ENCODE measurements at places on chromosomes 1 and 21.

GRCh38 chr1:9332513-9333143 lies 39.9 kb downstream of the SPSB1 start:
- no peak for DNase-seq

GRCh38 chr21:45363921-45364467 lies 41.0 kb upstream of the COL18A1 start:
- DNase-seq, result peak; percentile 60

- no peak for DNase-seq
These were observed 883 bp downstream of the LAMTOR2 start for GRCh38 chr1:156055281-156056048.

DNA sequence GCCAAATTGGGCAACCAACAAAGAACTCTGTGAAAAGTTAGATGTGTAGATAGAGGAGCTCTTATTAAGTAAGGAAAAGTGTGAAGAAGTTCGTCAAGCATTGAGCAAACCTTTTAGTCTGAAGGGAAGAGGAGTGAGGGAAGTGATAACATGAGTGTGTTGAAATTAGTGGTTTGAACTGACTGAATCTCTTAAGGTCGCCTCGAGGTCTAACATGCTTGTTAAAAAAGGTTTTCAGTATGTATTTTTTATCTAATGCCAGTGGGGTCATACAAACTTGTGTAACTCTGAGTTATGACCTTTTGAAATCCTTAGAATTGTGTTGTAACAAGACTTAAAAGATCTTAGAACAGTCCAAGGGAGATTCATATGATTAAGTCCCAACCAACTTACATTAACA lies 34.1 kb downstream of the SOAT1 start:
- DNase-seq, result no peak

- DNase-seq, result peak; percentile 26
These were observed 104.8 kb upstream of the GRIK1 start for GRCh38 chr21:30044447-30045064.

- DNase-seq, result no peak
These were observed 11.4 kb upstream of the TBX15 start for GRCh38 chr1:118999348-119000071.

- no peak for DNase-seq
These were observed 7.7 kb downstream of the PRDM15 start for GRCh38 chr21:41871293-41872030.

DNA sequence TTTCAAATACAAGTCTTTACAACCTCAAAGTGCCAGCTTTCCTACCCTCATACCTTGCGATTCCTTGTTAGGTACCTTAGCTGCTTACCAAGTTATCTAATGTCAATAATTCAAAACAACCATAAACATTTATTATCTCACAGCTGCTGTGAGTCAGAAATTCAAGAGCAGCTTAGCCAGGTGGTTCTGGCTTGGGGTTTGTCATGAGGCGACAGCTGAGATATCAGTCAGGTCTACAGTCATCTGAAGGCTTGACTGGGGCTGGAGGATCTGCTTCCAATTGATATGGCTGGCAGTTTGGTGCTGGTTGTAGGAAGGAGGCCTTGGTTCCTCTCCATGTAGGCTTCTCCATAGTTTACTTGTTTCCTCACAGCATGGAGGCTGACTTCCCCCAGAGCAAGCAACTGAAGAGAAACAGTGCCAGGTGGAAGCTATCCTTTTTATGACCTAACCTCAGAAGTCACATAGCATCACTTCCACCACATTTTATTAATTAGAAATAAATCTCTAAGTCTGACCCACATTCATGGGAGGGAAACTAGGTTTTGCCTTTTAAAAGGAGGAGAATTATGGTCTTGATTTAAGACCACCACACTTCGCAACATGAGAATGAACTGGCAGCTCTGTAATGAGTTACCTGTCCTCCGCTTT lies 103.3 kb upstream of the FGGY start:
- DNase-seq, result no peak

DNA sequence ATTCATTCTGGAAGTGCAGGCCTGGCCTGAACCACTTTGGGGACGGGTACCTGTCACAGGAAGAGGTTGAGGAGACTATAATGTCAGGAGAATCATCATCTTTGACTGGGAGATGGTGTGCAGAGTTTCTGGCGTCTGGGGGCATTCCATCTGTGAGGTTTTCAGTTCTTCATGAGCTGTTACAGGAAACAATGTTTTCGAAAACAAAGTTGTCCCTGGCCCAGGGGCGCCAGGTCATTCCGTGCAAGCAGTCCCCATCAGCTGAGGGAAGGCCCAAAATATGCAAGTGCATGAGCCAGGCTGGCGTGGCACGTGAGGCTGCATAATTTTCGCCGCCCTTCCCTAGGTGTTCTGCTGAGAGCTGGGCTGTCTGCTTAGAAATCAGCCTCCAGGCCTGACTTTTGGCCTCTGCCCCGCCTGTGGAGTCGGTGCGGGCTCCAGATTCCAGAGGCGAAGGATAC lies 68.4 kb upstream of the ATP5PO start:
- no peak for DNase-seq

DNA sequence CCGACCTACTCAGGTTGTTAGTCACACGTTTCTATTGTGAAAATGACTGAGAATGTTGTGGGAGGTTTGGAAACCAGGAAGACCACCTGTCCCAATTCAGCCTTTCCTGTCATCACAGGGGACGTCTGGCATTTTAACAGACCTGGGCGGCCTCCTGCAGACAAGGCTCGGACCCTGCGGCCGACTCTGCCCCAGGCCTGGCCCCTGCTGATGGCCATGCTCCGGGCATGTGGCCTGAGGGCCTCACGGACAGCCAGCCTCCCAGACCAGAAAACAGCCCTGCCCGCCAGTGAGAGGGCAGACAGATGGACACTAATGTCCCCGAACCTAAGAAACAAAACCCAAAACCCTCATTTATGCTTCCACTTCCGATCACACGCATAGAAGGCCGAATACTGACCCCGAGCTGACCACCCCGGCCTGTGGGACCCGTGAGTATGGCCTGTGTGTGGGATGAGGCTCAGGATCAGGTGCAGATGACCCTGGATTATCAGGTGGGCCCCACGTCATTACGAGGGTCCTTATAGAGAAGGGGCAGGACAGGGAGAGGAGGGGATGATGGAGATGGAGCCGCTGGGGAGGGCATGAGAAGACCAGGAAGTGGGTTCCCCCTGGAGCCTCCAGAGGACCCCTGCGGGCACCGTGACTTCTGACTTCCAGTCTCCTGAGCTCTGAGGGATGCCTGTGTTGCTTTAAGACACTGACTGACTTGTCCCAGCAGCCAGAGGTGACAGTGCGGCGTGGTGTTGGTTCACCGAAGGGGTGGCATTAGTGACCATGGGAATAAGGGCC lies 9.6 kb downstream of the COL18A1 start:
- no peak for DNase-seq

DNA sequence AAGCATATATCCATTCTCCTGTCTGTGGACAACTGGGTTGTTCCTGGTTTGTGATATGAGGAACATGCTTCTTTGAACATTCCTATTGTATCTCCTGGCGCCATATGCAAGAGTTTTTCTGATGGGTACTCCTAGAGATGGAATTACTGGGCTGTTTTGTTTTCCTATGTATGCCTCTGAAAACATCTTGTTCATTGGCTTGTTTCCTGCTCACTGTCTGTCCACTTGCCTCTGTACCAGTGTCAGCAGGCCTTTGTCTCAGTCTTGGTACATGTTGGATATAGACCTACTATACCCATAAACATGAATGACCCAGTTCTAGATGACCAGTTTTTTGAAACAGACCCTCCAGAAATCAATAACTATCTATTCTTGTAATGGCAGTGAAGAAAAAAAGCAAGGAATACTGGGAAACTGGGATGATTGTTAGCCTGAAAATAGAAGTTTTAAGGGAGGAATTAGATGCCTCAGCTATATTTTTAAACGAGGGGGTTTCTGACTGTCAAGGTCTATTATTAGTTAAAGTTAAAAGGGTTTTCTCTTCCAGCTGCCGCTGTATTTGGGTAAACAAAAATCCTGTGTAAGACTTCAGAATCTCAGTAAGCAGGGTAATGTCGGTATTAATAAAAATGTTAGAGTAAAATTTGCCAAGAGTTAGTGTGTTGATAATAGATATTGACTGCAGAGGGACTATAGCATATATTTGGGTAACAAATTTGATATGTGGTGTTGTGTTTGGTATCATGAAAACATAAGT lies 103.6 kb downstream of the RYR2 start:
- DNase-seq, result no peak

GRCh38 chr1:162587347-162587746 lies 25.8 kb downstream of the UAP1 start:
- DNase-seq, result no peak

DNA sequence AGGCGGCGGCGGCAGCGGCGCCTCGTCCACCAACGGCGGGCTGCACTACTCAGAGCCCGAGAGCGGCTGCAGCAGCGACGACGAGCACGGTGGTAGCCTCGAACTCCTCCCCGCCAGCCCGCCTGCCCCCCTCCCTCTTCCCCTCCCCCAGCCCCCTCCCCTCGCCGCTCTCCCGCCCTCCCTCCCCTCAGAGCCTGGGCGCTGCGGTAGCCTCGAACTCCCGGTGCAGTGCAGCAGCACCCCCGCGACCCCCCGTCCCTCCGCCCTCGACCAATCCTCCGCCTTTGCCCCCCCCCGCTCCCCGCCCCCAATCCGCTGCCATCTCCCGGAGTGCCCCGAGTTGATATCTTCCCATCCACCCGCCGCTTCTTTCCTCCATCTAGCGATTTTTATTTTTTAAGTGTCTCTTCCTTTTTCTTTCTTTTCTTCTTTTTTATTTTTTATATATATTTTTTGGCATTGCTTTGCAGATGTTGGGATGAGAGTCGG lies 516 bp downstream of the RCOR3 start:
- peak; percentile 61 for DNase-seq

GRCh38 chr1:40998668-40999067 lies 19.2 kb downstream of the CTPS1 start:
- no peak for DNase-seq

DNA sequence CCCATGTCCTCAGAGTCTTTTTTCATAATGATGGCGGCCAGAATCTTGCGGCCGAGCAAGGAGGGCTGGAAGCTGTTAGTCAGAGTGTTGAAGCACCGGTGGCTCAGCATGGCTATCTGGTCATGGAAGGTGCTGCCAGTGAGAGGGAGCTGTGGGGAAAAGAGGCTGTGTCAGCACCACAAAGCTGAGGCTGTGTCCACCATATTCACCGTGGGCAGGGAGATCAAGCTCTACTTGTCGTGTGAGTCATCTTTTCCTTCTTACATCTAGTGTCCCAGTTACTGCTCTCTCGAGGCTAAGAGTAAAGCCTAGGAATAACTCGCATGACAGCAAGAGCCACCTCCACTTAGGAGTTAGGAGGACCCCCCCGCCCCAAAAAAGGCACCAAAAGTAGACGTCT lies 18.2 kb downstream of the ADAR start:
- no peak for DNase-seq

DNA sequence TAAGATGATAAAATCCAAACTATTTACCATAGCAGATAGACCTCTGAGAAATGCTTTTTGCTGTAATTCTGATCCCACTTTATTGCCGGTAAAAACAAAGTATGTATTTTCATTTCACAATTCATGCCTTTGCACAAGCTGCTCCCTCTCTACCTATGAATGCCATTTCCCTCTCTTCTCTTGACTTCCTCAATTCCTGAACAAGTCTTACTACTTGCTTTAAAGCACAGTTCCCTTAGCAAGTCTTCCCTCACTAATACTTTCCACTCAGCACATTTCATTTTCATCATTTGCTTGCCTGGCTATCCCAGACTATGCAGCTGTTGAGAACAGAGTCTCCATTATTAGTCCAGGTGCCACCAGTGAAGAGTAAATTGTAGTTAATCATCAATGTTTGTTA lies 13.8 kb downstream of the GPATCH2 start:
- DNase-seq, result no peak

DNA sequence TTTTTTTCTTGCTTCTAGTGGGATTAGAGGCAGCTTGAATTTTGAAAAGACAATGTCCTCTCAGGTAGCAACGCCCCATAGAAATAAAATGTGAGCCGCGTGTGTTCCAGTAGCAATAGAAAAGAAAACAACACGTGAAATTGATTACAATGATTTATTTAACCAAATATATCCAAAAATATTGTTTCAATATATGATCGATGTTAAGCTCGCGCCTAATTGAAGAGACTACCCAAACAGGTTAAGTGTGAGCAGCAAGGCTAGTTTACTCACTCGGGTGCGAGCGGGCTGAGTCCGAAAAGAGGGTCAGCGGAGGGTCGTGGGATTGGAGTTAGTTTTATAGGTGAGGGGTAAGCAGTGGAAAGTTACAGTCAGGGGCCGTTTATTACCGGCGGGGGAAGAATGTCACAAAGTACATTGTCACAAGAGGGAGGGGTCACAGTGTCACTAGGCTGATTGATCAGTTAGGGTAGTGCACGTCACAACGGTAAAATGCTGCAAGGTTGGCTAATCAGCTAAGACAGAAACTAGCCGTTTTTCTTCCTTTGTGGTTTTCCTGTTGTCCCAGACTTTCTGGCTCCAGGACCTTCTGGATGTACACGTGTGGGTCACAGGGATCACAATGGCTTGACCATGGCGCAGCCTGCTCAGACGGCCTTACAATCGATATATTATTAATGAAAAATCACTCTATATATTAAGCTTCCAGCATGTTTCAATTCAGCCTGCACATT lies 697 bp upstream of the ZNF670 start:
- peak; percentile 30 for DNase-seq

- DNase-seq, result no peak
These were observed 3.8 kb downstream of the DYRK1A start for GRCh38 chr21:37370152-37371040.

DNA sequence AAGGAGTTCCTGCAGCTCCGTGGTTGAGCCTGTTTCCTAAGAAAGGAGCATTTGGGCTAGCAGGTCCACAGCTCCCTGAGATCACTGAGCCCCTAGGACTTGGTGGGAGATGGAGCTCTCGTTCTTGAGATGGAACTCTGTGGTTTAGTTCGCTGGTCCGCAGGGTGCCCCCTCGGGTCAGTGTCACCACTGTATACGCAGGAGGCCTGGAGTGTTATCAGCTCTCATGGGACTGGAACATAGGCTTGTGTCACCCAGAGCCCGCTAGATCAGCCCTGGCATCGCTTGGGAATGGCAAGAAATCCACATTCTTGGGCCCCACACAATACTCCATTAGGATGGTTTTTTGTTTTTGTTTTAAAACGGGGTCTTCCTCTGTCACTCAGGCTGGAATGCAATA lies 3.6 kb downstream of the SNAP47 start:
- no peak for DNase-seq

DNA sequence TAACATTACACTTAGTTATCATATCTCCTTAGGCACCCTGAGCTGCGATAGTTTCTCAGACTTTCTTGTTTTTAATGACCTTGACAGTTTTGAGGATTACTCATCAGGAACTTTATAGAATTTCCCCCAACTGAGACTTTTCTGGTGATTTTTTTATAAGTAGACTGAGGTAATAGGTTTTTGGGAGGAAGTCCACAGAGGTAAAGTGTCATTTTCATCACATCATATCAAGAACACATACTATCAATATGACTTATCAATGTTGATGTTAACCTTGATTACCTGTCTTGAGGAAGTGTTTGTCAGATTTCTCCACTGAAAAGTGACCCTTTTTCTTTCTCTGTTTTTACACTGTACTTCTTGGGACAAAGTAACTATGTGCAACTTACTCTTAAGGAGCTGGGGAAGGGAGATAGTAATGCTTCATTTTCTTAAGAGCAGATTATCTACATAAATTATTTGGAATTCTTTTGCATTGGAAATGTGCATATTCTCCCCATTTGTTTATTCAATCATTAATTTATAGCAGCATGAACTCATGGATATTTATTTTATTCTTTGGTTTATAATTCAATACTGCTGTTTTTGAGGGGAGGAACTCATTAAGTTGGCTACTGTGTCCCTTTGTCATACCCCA lies 72.8 kb upstream of the HSD17B7 start:
- no peak for DNase-seq
